ENCODE measurements at places on chromosomes 3 and 15.

DNA sequence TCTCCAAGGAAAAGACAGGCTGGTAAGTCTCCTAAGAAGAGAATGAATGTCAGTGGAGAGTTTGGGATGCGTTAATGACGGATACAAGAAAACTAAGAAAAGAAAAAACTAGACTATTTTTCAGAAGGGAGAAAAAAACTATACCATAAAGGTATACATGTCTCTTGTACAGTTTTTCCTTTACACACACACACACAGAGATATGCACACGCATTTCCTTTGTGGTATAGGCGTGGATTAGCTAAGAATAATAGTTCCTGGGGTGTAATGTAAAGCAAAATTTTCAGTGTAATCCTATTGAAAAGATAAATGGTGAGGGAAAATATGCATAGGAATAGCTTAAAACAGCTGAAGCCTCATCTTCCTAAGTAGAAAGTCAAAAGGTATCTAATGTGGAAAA lies 36.3 kb downstream of the GABPB1 start:
- DNase-seq, result no peak

- no peak for DNase-seq
Measured at GRCh38 chr3:6097556-6097955, 763.4 kb upstream of the GRM7 start.

DNA sequence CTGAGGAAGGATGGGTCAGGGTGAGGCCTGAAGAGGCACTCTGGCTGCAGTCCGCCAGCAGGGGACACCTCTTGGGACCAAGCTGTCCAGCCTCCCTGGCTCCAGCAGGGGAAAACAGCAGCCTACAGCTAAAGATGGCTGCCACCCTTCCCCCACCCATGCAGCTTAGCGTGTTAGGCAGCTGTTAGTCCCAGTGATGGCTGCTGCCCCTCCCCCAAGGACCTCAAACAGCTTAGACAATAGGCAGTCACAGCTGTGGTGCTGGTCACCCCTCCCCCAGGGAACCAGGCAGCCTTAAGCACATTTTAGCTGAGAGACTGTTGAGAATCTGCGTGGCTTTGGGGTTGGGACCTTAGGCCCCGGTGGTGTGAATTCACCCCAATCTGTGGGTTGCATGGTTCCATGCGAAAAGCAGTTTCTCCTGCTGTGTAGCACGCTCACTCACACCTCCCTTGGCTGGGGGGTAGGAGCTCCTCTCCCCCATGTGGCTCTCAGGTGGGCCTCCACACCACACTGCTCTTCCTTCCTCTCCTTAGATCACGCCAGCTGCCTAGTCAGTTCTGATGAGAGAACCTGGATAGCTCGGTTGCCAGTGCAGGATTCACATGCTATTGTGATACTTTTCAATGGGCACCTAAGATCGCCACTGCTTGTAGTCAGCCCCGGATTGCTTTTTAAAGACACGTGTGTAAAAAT lies 140.5 kb upstream of the CADPS start:
- no peak for DNase-seq

DNA sequence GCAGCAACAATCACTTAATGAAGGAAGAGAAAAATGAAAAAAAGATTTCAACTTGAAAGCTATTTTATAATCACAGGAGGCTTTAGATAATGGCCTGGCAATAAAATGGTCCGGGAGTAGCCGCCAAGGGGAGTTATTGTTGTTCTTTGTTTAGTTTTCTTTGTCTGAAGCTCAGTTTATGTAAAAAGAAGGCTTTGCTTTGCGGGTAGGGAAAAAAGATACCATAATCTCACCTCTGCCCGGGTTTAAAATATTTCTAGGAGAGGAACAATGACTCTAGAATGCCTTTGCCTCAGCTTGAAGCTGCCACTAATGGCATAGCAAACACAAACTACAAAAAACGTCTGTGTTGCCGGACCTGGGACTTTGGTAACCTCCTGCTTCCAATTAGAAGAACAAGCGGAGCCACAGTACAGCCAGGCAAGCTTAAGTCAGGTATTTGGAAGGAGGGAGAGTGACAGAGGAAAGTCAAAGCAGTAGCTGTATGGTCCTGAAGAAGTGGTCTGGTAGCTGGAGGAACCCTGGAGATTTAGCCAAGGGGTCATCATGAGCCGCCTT lies 764.5 kb downstream of the TUSC7 start:
- no peak for DNase-seq

DNA sequence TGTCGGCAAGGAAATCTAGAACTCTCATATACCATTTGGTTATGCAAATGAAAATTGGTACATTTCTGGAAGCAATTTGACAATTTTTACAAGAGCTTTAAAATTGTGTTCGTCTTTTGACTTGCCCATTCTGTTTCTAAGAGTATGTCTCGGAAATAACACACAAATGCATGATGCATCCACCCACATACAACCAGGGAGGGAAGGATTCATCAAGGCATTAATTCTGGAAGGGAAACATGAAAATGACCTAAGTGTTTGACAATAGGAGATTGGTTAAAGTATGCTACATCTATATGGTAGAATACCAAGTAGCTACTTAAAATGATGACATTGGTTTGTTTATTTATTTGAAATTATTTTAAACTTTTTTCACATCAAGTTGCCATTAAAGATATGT lies 58.6 kb downstream of the PIAS1 start:
- no peak for DNase-seq

DNA sequence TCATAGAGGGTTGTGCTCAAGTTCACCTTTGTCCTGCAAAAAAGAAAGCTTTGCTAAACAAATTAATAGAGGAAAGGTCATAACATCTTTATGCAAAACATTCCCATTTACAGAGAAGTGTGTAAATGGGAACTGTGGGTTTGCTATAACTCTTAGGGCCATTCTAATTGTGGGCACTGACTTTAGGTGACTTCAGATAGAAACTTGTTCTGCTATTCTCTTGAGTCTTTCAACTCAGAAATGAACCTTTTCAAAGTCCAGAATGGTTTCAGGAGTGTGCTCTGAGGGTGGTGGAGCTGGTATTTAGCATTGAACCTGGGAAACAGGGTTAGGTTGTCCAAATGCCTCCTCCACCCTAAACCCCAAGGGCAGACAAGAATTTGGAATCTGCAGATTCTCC lies 34.0 kb downstream of the SPTSSB start:
- no peak for DNase-seq
